ENCODE measurements at places on chromosomes 6 and 20.

DNA sequence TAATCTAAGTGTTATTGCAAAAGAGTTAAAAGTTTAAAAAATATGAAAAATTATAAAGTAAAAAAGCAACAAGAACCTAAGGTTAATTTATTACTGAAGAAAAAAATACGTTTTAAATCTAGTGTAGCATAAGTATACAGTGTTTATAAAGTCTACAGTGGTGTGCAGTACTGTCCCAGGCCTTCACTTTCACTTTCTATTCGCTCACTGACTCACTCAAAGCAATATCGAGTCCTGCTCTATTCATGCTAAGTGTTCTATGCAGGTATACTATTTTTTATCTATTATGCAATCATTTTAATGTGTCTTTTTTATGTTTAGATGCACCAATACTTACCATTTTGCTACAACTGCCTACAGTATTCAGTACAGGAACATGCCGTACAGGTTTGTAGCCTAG lies 113.0 kb downstream of the MANEA start:
- no peak for DNase-seq

GRCh38 chr6:34310817-34311216 lies 62.0 kb upstream of the SMIM29 start:
- no peak for DNase-seq

DNA sequence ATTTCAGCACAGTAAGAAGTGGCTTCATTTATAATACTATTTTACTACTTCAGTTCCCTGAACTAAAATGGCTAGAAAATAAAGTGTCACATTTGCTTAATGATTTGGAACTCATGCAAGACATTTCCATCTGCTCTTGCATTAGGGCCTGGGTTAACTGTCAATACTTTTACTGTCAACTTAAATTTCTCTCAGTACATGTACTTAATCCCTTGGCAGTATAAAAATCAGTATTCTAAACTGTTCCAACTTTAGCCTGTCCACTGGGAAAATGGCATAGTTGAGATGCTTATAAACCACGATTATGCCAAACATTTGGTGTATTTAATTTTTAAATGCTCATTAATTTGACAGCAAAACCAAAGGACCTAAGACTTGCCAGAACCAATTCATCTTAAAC lies 154.5 kb downstream of the ASCC3 start:
- DNase-seq: no peak

GRCh38 chr6:167721291-167721690 lies 105.4 kb upstream of the AFDN start:
- DNase-seq: no peak

DNA sequence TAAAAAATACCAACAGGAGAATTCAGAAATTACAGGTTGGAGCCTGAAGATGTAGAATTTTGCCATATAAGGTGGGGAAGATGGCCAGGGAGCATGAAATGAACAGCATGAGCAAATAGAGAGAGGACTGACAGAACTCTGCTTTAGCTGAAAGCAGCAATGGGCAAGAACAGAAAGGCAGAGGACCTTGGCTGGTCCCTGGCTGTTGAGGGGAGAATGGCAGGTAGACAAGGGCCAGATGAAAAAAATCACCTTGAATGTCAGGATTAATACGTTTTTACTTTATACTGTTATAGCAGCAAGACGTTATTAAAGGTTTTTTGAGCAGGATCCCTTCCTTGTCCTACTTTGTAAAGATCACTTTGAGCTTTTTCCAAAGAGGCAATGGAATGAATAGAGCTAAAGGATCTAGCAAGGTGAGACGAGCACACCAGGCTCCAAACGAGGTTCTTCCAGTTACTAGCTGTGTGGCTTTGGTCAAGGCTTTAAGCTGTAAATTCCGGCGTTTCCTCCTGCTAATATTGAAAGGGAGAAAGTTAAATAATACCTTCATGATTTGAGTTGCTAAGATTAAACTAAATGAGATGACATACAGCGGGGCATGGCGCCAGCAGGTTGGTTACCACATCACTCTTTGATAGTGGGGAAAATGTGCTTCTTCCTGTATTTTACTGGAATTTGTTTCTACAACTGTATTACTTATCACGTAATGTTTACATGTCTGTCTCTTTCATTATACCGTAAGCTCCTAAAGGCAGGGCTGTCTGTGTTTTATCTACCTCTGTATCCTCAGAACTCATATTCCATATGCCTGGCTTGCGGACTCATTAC lies 776 bp downstream of the PPIL1 start:
- DNase-seq: peak; percentile 5

DNA sequence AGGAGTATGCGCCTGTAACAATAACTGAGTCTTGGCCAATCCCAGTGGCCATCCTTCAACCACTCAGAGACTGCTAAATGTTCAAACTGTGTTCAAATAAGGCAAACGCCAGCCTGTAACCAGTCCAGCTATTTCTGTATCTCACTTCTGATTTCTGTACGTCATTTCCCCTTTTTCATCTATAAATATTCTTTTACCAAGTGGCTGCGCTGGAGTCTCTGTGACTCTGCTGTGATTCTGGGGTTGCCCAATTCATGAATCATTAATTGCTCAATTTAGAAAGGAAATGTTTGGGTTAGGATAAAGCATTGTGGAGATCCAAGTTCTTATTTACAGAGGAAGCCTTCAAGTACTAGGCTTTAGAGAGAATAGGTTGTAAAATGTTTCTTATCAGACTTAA lies 89.8 kb upstream of the UST start:
- no peak for DNase-seq

- no peak for DNase-seq
These were observed 295.6 kb downstream of the MAFB start for GRCh38 chr20:40393197-40394079.

- DNase-seq: no peak
These were observed 45.6 kb downstream of the FOXO3 start for GRCh38 chr6:108606250-108606690.

- no peak for DNase-seq
These were observed 718.0 kb downstream of the UTRN start for GRCh38 chr6:145003145-145003544.

DNA sequence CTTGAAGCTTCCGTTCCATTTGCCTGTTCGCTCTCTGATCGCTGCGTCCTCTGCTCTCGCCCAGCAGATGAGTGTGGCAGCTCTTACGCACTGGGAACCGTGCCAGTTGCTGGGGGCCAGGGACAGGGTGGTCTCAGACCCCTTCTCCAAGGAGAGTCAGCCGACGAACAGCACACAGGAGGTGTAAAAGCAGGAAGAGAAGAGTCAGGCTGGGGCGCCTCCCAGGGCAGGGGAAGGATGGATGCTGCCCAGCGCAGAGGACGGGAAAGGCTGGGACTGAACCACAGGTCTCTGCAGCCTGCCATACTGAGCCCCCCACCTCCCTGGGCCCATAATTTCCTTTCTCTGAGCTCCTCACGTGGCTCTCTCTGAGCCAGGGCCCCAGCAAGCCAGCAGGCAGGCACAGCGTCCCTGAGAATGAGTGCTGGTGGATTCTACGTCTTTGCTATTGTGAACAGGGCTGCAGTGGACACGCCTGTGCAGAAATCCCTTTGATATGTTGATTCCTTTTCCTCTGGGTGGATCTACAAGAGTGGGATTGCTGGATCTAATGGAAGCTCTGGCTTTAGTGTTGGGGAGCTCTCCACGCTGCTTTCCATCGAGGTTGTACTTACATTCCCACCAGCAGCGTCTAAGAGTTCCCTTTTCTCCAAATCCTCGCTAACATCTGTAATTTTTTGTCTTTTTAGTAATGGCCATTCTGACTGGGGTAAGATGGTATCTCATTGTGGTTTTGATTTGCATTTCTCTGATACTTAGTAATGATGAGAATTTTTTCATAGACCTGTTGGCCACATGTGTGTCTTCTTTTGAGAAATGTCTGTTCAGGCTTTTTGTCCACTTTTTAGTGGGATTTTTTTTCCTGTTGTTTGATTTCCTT lies 104.1 kb downstream of the PSMB1 start:
- DNase-seq: no peak

GRCh38 chr20:63223121-63223825 lies 7.3 kb upstream of the YTHDF1 start:
- peak; percentile 44 for DNase-seq

- peak; percentile 44 for DNase-seq
These were observed 45.9 kb upstream of the RALY start for GRCh38 chr20:33947709-33948295.

DNA sequence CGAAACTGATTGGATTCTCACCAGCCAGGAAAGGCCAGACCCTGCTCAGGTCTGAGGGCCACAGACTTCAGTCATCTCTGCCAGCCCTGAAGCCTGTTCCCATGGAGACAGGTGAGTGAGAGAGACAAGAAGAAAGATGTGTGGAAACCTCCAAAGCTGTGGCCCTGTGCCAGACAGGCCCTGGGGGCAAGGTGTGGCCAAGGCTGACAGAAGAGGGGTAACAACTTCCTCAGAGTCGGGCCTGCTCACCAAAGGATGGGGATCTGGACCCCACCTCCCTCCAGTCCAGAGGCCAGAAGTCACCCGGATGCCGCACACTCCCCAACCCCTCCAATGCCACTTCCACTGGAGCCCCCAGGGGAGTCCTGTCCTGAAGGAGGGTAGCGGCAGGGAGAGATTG lies 73.6 kb downstream of the MDGA1 start:
- no peak for DNase-seq

GRCh38 chr6:125451750-125452149 lies 150.0 kb upstream of the HDDC2 start:
- DNase-seq: no peak

- no peak for DNase-seq
These were observed 71.2 kb downstream of the ME1 start for GRCh38 chr6:83359638-83360037.

- DNase-seq: peak; percentile 79
These were observed 35.2 kb upstream of the MDFI start for GRCh38 chr6:41602864-41603608.

GRCh38 chr20:31236953-31237352 lies 20.5 kb upstream of the DEFB115 start:
- no peak for DNase-seq

GRCh38 chr20:5092765-5093339 lies 26.9 kb downstream of the PCNA start:
- DNase-seq: no peak

DNA sequence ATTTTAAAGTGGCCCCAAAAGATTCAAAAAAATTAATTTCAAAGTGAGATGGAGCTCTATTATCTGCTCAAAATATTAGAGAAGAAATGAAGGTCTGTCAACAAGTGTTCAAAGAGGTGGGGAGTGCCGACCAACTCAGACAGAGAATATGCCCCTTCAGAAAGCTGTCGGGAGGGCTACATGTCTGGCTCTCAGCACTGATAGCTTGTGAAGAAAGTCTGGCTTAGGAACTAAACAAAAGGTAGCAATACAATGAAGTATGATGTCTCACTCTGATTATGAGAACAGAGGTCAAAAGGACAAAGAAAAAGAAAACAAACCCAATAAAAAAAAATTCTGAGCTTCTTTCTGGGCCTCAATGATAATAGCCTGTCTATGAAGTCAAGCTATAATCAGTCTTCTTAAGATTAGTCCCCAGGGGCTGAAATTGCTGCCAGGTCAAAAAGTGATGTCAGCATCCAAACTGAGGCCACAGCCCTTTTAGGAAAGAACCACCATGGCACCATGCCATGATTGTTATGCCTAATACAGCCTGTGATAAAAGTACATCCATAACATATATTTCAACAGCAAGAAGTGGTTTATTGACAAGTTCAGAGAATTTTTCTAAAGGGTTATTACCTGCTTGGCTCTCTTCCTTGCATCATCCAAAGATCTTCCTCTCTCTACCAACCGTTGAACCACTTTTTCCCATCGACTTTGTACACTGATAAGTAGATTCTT lies 150.9 kb downstream of the DST start:
- DNase-seq: no peak

DNA sequence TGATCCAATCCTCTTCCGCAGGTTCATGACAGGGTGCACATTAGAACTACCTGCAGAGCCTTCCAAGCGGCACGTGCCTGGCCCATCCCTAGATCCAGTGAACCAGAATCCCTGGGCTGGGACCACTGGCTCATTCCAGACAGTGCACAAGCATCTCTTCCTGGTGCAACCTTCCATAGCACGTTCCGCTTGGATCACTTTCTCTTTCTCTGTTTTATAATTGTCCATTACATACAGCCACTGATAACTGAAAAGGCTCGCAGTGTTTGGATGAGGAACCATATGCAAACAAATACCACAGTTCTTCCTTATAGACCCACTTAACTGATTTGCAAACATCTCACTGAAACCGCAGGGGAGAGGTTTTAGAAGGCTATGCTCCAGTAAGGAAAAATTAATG lies 59.6 kb upstream of the DDR1 start:
- no peak for DNase-seq

- no peak for DNase-seq
These were observed 94.6 kb downstream of the LRRC1 start for GRCh38 chr6:53889365-53889764.

- no peak for DNase-seq
These were observed 72.7 kb upstream of the TCF21 start for GRCh38 chr6:133816171-133816570.

GRCh38 chr6:26271668-26272024 lies 93.4 kb upstream of the BTN3A2 start:
- no peak for DNase-seq

GRCh38 chr6:163588220-163588919 lies 173.9 kb downstream of the QKI start:
- no peak for DNase-seq

DNA sequence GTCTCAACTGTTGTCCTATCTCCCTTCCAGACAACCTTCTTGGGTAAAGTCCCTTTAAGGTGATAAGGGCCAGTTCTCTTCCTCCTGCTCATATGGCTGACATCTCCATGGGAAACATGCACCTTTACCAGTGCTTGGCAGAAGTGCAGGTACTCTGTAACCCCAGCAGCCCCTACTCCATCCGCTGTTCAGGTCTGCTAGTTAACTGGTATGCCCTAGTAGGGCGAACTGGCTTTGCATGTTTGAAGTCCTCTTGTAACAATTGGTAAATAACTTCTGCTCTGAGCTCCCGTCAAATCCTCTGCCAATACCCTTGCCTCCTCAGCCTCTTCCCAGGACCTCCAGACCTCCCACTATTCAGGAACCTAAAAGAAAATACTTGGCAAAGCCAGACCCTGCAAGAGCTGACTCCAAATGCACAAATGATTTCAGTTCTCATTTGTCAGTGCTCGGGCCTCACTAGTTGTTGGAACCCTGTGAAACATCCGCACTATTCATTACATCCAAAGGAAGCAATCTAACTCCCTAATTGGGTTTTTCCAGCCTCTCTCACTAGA lies 703.7 kb downstream of the MAFB start:
- no peak for DNase-seq

DNA sequence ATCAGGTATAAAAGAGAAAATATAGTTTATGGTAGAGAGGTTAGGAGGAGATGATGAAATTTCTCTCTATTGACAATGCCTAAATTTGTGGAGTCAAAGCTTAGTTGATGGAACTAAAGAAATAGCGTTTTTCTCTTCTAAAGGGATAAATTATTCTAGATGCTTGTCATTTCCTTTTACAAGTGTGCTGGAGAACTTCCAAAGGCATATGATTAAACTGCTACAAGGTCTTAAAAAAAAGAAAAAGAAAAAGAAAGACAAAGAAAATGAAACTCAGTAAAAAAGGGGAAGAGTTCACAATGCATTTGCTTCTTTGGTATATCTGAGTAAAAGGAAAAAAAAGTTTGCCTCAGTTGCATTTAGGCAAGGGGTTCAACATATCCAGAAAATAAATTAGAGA lies 499.8 kb upstream of the PTCHD4 start:
- no peak for DNase-seq

- peak; percentile 46 for DNase-seq
These were observed 790 bp downstream of the TOX2 start for GRCh38 chr20:43915211-43916072.

All from stimulated activated naive CD8-positive, alpha-beta T cell treated with anti-CD3 and anti-CD28 coated beads, Interleukin-15, amount 100 ng/mL, for 72 hours (primary cell).